ENCODE measurements at places on chromosomes 4 and X.

DNA sequence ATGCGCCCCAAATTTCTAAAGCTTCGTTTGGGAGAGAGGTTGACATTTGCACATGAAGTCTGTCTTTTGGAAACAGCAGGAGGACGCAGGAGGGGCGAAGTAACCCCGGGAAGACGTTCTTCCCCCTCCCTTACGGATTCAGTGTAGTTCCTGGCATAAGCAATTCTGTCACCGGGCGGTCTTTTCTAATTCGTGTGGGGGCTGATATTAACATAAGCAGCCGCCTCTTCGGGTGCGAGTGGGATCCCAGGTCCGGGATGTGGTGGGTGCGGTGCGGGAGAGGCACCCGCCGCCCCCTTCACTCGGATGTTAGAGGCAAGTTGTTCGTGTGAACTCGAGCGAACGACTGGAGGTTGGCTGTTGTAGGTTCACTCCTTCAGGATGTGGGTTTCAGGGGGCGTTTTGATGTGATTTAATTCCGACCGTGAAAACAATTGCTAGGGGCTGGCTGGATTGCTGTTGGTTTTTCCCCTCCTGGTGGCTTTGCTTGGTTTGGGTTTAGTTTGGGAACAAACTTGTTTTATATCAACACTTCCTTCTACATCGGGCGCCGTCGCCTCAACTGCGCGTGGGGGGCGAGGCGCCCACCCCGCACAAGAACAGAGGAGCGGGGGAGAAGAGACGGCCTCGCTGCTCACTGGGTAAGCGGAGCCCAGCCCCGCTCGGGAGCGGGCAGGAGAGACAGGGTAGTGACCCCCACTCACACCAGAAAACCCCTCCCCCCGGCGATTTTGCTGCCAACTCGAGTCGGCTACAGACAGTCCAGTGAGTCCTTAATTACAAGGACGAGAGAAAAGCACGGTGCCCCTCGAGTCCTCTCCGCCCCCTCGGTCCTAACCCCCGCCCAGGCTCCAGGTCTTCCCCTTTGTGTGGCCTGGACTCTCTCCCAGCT is 2.9 kb upstream of the LEF1 start:
- no peak for DNase-seq

- no peak for DNase-seq
Observed at GRCh38 chr4:38539501-38539900, 124.5 kb upstream of the KLF3 start.

DNA sequence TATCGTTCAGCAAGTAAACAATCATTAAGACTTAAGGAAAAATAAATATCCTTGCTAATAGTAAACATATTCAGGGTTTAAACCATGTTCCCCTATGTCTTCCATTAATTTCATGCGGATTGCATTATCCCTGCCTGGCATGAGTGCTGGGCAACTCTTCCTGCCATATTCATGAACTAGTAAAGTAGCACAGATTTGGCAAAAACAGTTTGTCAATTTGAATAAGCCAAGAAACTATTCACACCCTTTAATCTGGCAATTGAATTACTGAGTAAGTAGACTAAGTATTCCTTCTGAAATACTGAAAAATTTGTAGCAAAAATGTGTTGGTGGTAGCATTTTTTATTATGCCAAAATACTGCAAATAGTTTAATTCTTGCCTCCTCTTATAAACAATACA is 512.0 kb downstream of the NLGN4X start:
- no peak for DNase-seq

DNA sequence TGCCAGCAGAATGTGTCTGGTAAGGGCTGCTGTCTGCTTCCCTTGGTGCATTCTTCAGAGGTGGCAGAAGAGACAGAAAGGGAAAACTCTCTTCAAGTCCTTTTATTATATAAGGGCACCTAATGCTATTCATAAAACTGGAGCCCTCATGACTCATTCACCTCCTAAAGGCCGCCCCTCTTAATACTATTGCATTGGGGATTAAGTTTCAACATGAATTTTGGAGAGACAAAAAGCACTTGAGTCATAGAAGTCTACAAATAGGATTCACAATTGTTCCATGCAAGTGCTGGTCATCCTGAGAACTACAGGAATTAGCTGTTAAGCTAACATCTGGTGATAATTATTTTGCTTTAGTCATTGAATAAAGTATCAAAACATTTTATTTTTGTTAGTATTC is 349.5 kb downstream of the HS3ST1 start:
- no peak for DNase-seq

GRCh38 chr4:149031399-149031798 is 589.2 kb upstream of the NR3C2 start:
- DNase-seq: no peak

- no peak for DNase-seq
Observed at GRCh38 chrX:115560978-115561604, at the start of gene PLS3. Gene PLS3 (plus strand): TSS chrX:115561174. CDS start chrX:115610251, 49,077 bp downstream.

- no peak for DNase-seq
Observed at GRCh38 chr4:40731792-40732245, 17.9 kb upstream of the NSUN7 start.

- no peak for DNase-seq
Observed at GRCh38 chrX:31931225-31931624, 859.4 kb upstream of the FTHL17 start.

- DNase-seq: no peak
Observed at GRCh38 chrX:17814557-17814956, 46.5 kb downstream of the RAI2 start.

- no peak for DNase-seq
Observed at GRCh38 chr4:140343303-140343702, 30.1 kb upstream of the SCOC start.

DNA sequence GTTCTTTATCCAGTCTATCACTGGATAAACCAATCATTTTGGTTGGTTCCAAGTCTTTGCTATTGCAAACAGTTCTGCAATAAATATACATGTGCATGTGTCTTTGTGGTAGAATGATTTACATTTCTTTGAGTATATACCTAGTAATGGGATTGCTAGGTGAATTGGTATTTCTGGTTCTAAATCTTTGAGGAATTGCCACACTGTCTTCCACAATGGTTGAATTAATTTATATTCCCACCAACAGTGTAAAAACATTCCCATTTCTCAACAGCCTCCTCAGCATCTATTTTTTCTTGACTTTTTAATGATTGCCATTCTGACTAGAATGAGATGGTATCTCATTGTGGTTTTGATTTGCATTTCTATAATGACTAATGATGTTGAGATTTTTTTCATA is 791.7 kb upstream of the AGA start:
- no peak for DNase-seq

GRCh38 chr4:109939190-109939589 is 26.5 kb downstream of the EGF start:
- no peak for DNase-seq

DNA sequence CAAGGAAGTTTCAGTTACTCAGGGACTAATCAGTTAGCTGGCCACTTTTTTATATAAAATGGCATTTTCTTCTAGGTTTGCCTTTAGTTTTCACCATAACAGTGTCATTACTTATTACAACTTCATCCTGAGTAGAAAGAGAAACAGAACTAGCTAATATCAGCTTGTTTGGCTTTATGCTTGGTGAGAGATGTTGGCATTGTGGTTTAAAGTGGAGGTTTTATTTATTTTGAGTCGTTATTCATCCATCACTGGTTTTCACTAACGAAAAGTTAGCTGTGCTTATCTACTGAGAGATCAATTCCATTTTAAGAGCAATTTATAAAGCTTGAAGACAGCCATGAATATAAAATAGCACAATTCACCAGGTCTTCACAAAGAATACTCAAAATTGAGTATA is 714.5 kb downstream of the GRID2 start:
- no peak for DNase-seq

DNA sequence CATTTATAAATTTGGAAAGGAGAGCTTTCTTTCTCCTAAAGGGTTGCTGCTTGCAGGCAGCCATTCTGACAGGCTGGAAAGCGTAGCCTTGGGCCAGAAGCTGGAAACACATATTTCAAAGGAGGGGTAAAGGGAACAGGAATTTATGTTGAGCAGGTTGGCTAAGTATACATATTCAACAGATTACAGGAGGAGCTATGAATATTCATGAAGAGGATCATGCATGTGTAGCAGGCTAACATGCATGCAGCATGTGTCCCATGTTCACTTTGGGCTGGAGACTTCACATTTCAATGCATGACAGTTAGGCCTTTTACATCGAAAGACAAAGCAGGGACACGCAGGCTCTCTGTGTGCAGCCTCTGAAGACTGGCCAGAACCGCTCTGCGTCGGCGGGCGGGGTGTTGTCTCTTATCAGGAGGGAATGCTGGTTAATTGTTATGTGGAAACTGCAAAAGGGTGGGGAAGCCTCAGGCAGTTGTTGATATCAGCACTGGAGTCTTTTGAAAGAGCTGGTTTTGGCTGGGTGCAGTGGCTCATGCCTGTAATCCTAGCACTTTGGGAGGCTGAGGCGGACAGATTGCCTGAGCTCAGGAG is 31.5 kb downstream of the CASP3 start:
- DNase-seq: no peak

- DNase-seq: no peak
Observed at GRCh38 chr4:81038636-81039350, 8.3 kb downstream of the BMP3 start.

- DNase-seq: no peak
Observed at GRCh38 chrX:112816908-112817307, 23.7 kb downstream of the AMOT start.

DNA sequence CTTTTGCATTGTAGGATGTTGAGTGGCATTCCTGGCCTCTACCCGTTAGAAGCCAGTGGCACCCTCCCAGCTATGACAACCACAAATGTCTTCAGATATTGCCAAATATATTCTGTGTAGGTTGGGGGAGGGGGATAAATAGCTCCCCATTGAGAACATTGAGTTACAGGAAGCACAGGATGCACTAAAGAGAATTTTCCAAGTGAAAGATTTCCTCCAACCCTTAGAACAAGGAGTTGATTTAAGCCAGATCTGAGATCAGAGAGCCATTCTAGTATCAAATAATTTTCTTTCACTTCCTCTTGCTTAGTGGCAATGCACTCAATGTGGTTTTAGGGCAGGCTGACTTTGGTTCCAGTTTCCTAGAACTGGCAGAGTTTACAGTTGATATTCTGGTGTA is 436.6 kb downstream of the C4orf33 start:
- no peak for DNase-seq

GRCh38 chrX:154655786-154656185 is 2.4 kb upstream of the CTAG2 start:
- DNase-seq: no peak

DNA sequence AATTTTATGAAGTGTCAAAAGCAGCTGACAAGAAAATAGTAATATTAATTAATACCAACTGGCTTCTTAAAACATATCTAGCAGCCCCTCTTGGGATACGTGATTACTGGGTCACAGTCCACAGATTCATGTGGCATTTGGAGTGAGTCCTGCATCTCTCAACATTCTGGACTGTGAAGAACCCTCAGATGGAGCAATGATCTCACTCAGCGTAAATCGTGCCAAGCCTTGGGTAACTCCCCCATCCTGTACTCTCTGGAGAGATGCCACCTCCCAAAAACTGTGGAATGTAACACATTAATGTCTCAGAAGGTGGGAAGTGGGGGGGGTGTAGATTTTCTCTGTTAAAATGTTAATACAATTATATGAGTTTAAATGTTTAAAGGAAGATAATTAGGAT is 118.2 kb upstream of the IQCM start:
- no peak for DNase-seq

GRCh38 chrX:267771-268261 is 13.4 kb upstream of the PLCXD1 start:
- no peak for DNase-seq

- no peak for DNase-seq
Observed at GRCh38 chrX:9184211-9184610, 150.3 kb upstream of the FAM9B start.

DNA sequence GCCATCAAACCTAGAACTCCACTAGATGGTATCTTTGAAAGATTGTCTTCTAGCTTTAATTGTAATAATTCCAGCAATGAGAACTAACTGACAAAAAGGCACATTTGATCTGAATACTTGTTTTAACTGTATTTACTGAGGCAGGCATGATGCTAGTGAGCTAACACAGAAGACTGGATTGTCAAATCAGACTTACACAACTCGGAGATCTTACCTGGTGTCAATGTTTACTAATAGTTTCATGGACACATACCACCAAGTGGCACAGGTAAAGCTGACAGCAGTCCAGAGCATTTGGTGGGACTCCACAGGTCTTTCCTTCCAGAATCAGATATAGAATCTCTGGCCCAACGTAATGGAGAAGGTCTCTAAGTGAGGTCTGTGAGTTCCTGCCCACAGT is 229.9 kb upstream of the BOD1L1 start:
- no peak for DNase-seq

DNA sequence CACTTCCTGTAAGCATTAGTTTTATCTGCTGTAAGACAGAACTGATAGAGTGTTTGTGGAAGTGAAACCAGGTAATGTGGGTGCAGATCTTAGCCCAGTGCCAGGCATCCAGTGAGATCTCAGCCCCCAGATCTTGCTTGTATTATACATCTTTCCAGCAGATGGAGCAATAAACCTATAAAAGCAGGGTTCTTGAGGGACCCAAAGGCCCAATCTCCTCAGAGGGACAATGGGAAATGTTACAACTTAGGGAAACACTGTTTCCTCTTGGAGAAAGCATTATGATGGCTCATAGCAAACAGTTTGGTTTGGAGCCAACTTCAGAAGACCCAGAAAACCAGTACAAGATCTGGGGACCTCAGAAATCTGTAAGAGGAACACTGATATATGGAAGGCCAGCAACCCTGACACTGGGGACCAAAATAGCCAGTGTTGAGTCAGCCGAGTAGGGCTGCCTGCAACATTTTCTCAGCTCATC is 206.3 kb downstream of the SLC7A11 start:
- DNase-seq: no peak

DNA sequence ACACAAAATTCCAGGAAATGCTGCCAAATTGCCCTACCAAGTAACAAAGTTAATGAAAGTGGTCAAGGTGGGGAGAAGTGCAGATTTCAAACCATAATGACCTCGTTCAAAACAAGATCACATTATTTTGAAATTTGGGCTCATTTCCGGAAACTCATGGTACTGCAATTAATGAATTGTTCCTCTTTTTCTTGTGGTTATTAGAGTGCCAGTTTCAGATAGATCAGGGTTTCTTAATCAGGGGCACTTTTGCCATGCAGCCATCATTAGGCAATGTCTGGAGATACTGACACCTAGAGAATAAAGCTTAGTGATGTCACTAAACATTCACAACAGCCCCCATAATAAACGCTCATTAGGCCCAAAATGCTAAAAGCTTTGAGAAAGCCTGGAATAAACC is 381.5 kb upstream of the GALNT7 start:
- DNase-seq: no peak

- no peak for DNase-seq
Observed at GRCh38 chr4:33911959-33912358, 2332.4 kb downstream of the ARAP2 start.

- DNase-seq: no peak
Observed at GRCh38 chr4:20337261-20337664, 85.6 kb downstream of the SLIT2 start.

DNA sequence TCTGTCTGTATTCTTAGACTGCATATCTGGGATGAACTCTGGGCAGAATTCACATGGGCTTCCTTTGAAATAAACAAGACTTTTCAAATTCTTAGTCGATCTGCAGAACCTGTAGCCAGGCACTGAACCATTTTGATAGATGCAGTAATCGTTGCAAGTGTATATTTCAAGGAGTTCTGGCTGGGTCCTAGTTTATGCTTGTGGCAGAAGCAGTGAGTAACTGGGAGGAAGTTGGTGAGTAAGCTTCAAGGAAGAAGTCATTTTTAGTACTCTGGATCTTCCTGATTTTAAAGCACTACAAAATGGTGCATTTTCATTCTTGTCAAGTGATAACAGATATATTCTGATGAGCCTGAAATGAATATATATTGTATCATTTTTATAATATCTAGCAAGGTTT is 9.5 kb downstream of the HPRT1 start:
- no peak for DNase-seq

Measured in stimulated activated CD8-positive, alpha-beta memory T cell treated with anti-CD3 and anti-CD28 coated beads, Interleukin-7, amount 100 ng/mL, for 1 hour (primary cell).